RPMI8226 (cell line): ENCODE measurements at places on chromosomes 3 and 15.
A peak's percentile ranks its signal among the peaks of the same experiment; 100 is the strongest.

GRCh38 chr3:142875099-142875498, 13.8 kb downstream of the PCOLCE2 start:
- DNase-seq = no peak

- no peak for DNase-seq
Observed at GRCh38 chr3:65004306-65004705, 316.5 kb upstream of the ADAMTS9 start.

DNA sequence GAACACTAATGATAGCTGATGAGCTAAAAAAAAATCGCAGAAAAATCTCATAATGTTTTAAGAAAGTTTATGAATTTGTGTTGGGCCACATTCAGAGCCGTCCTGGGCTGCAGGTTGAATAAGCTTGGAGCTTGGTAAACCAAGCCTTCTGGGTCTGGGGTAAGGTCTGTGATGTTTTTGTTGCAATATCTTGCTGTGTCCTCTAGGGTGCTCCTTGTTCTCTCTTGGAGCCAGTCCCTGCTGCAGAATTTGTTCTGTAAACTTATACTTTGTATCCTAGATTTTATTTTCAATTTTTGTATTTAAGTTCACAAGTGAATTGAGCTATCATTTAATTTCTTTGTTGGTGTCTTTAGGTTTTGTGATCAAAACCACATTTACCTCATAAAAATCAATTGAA, 143.7 kb downstream of the NR1D2 start:
- no peak for DNase-seq

DNA sequence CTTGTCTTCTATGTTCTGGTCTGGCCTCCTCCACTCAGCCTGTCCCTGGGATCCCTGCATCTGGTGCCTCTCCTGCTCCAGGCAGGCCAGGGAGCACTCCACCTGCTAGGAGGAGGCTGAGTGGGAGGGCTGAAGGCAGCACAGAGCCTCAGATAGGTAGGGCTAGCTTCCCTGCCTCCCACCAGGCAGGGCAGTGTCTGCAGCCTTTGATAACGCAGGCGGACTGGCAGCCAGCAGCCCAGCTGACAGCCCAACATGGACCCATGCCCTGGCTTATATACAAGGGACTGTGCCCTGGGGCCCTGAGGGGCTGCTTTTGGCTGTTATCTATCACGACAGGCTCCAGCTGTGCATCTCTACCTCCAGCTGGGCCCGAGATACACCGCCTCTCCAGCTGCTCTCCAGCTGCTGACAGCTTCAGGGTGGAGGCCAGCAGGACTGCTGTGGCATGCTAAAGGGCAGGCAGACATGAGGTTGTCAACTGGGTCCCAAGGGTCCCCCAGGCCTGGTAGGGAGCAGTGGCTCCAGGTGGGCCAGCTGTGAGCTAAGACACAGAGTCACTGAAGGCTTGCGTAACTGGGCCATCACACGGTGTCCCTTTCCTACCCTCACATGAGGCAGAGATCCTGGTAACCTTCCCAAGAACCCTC, 5.2 kb upstream of the CLK3 start:
- peak; percentile 35 for DNase-seq

GRCh38 chr3:9135930-9136525, 113.4 kb downstream of the SRGAP3 start:
- no peak for DNase-seq

DNA sequence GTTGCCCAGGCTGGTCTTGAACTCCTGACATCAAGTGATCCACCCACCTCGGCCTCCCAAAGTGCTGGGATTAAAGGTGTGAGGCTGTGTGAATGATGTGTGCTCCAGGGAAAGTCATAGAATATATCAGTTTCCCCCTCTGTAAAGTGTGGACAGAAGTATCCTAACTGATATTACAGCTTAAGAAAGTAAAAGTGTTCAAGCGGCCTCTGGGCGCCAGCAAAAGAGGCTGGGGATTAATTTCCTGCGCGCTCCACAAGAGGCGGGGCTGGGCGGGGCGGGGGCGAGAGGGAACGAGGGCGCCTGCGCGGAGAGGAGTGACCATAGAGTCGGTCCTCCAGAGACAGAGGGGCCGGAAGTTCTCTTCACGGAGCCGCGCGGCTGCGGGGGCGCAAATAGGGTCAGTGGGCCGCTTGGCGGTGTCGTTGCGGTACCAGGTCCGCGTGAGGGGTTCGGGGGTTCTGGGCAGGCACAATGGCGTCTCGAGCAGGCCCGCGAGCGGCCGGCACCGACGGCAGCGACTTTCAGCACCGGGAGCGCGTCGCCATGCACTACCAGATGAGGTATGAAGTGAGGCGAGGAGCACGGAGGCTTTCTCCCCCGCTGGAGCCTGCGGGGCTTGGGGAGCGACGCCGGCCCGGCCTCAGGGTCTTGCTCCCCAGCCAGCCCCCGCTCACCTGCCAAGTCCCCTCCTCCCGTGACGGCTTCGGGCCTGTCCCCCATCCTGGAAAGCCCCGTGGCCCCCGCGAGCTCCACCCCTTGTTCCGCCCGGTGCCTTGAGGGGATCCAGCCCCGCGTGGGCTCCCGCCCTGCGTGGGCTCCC, at the start of gene JAGN1:
JAGN1 (plus strand) TSS at position 362 of the 823 bp plus-strand sequence; CDS start at position 475, 113 bp downstream.
- DNase-seq = peak; percentile 91

DNA sequence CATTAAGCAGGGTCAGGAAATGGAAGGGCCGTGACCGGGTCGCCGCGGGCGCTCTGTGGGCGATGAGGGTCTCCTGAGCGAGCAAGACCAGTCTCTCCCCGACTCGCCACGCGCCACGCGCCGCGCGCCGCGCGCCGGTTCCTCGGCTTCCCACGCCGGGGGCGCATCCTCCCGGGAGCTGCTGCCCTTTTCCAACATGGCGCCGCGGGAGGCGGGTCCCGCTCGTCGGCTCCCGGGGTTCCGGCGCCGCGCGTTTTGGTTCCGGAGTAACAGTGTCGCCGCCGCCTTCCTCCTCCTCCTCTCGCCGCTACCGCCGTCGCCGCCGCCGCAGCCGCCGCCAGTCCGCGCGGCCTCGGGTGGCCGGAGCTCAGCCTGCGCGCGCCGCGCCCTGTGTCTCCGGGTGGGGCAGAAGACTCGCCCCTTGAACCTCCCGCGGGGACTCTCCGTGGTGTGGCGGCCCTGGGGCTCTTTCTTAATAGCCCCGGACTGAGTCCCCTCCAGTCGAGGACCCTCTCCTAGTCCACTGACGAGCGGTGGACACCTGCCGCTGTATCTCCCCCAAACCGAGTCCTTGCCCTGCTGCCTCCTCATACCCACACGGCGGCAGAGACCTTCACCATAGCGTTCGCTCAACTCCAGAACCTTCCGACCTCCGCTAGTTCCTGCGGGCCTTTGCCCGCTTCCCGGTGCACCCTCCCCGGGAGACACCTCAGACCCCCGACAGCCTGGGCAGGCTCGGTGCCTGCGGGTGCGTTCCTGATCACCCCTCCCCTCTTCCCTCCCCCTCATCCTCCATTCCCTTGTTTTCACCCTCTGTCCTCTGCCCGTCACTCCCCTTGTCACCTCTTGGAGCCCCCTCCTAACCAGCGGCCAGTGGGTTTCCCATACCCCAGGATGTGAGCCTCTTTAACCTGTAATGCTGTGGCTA, at the start of gene MAP2K5:
MAP2K5 (plus strand) TSS at position 284 of the 928 bp plus-strand sequence; CDS start at position 917, 633 bp downstream.
- DNase-seq = peak; percentile 89

DNA sequence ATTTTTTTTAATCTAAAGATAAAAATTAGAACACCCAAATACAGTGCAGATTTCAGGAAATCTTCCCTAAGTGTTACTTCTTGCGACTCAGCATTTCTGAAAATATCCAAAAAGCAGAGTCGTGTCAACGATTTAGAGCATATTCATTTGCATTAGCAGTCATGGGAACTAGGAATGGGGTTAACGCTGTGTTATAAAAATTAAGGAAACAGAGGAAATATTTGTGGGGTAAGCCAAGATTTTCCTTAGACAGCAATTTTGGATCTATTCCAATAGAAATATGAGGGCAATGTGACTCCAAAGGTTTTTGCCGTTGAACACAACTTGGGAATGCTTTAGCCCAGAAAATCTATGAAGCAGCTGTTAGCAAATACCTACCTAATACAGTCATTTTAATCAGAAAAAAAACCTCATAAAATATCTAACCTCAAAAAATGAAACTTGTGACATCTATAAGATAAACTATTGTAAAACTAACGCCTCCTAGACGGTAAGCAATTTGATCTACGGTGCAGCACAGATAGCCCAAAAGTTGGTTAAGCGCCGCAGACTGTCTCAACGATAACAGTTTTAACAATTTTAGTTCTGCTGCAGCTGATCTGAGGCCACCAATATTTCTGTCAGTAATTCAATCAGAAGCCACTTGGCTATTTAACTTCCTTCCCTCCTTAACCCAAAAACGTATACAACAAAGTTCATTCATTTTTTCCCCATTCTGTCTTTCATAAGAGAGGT, 5.8 kb upstream of the ATP11B start:
- no peak for DNase-seq

DNA sequence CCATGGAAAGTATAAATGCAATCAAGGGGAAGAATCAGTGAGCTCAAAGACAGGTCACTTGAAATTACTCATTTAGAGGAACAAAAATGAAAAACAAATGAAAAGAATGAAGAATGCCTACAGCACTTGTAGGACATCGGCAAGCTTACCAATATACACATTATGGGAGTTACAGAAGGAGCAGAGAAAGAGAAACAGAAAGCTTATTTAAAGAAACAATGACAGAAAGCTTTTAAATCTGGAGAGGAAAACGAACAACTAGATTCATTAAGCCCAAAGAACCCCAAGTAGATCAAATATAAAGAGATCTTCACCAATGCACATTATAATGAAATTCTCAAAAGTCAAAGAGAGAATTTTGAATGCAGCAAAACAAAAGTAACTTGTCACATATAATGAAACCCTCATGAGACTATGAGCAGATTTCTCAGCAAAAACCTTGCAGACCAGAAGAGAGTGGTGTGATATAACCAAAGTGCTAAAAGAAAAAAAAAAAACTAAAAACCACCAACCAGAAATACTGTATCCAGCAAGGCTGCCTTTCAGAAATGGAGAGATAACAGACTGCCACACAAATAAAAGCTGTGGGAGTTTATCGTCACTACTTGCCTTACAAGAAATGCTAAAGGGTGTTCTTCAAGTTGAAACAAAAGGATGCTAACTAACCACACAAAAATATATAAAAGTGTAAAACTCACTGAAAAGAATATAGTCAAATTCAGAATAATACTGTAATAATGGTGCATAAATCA, 63.1 kb downstream of the MYH15 start:
- no peak for DNase-seq

- DNase-seq = peak; percentile 15
Observed at GRCh38 chr3:143016321-143016972, 15.1 kb downstream of the U2SURP start.
